ENCODE measurements at places on chromosomes 7 and 10. TPM values are rescaled to one million over a fixed set of nuclear protein-coding genes. Genes with fewer than 3 reads are reported as not detected.

GRCh38 chr7:155637155-155637554 is 7.3 kb upstream of the RBM33 start:
- H3K27ac ChIP-seq = no peak overlapping the region
- H3K4me3 ChIP-seq = no peak overlapping the region
- H3K36me3 ChIP-seq = peaks cover 39% of the 10 kb centered on the region
- no peaks in the 10 kb centered on the region for H3K4me1 ChIP-seq
- H3K27me3 ChIP-seq = no peaks in the 10 kb centered on the region

- H3K4me1 ChIP-seq = no peaks in the 10 kb centered on the region
These were observed 51.4 kb upstream of the AMPH start for GRCh38 chr7:38682606-38683005.

GRCh38 chr7:131108212-131108940 is 219.3 kb upstream of the MKLN1 start:
- H3K4me1 ChIP-seq = peaks cover 55% of the 10 kb centered on the region
- peaks cover 4% of the 10 kb centered on the region for H3K27me3 ChIP-seq
- no peak for DNase-seq

GRCh38 chr7:36198854-36199266 is 45.8 kb downstream of the EEPD1 start:
- H3K4me1 ChIP-seq = peaks cover 16% of the 10 kb centered on the region
- H3K36me3 ChIP-seq = no peaks in the 10 kb centered on the region
- H3K4me3 ChIP-seq = no peak overlapping the region
- no peak overlapping the region for H3K27ac ChIP-seq

Gene NYAP1
- total RNA-seq = 0.95 TPM

Gene ZNF425
- 4.0 TPM for total RNA-seq

- H3K36me3 ChIP-seq = no peaks in the 10 kb centered on the region
- peaks cover 25% of the 10 kb centered on the region for H3K27me3 ChIP-seq
- DNase-seq = peak; percentile 87
- H3K4me3 ChIP-seq = no peak overlapping the region
- H3K27ac ChIP-seq = no peak overlapping the region
These were observed 1.6 kb downstream of the KNDC1 start for GRCh38 chr10:133161486-133162109.

DNA sequence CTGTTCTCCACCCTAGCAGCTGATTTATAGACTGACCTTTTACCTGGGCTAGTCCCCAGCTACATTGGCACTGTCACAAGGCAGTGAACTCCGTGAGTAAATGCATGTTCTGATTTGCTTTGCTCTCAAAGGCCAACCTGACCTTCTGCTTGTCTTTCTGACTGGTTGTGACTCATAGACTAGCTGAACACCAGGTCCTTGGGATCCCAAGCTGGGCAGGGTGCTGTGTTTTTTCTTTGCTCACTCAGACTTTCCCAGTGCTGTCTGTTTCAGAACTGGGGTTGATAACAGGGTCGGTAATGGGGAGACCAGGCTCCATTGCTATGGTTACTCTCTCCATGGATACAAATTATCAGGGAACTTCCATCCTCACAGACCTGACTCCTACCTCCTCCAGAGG is 35.0 kb downstream of the EVX1 start:
- H3K27me3 ChIP-seq = peaks cover 13% of the 10 kb centered on the region
- DNase-seq = no peak
- no peak overlapping the region for H3K27ac ChIP-seq
- H3K36me3 ChIP-seq = no peaks in the 10 kb centered on the region
- no peak overlapping the region for H3K4me3 ChIP-seq

Measured in chondrocyte (in vitro differentiated cells).